ENCODE measurements at places on chromosomes 3 and 15.

DNA sequence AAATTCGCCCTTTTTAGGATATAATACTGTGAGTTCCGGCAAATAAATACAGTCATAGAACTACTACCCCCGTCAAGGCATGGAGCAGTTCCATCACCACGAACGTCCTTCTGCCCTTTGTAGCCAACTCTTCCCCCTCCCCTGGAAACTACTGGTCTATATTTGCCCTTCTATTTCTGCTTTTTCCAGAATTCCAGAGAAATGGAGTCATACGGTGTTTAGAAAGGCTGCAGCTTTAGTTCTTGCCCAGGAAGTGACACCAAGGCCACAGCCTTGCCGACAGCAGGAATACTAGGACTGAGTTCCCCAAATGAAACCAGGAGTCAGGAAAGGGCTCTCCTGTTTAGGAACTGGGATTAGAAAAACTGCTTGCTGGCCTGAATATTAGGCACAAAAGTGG lies 291.2 kb downstream of the FAM43A start:
- no peak for DNase-seq

DNA sequence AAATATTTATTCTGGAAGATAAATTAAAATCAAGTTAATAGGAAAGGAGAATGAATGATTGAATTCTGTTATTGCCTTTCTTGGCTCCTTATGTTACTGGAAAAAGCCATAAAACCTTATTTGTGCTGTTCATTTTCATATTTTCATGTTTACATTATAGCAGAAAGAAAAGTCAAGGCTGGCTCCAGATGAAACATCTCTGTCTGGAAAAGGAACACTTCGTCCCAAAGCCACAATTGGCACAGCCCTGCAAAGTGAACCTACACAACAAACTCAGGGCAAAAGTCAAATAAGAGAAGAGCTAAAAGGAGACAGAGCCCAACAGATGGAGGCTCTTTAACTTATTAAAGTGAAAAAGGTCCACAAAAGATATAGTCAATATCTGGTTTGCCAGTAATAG lies 73.4 kb downstream of the GTPBP8 start:
- DNase-seq = no peak

GRCh38 chr3:6935970-6936369 lies 75.1 kb downstream of the GRM7 start:
- DNase-seq = no peak

- DNase-seq = no peak
Measured at GRCh38 chr3:69309814-69310213, 76.1 kb downstream of the FRMD4B start.

DNA sequence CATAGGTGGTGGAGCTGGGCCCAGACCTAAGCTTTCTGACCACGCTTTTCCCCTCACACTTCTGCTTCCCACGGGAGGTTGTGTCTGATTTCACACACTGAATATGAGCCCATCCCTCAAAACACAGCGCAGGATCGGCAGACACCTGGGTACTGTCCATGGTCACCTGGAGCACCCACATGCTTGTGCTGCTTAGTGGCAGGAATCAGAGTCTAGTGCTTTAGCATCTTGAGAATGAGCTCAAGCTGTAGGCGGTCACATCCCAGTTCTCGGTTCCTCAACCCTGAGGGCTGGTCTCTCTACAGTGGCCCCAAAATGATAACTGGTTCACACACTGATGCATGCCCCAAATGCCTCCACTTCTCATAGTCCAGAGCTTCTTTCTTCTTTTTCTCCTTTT lies 111.0 kb downstream of the SEMA5B start:
- DNase-seq = no peak

GRCh38 chr3:181076558-181076957 lies 87.0 kb upstream of the DNAJC19 start:
- no peak for DNase-seq

GRCh38 chr15:35150361-35150760 lies 65.3 kb upstream of the NANOGP8 start:
- no peak for DNase-seq

- peak; percentile 70 for DNase-seq
Measured at GRCh38 chr15:29139540-29140459, 129.8 kb downstream of the NSMCE3 start.

- no peak for DNase-seq
Measured at GRCh38 chr3:20406611-20407011, 220.6 kb upstream of the SGO1 start.

GRCh38 chr3:184320104-184320445 lies 5.7 kb downstream of the EIF4G1 start:
- peak; percentile 56 for DNase-seq

DNA sequence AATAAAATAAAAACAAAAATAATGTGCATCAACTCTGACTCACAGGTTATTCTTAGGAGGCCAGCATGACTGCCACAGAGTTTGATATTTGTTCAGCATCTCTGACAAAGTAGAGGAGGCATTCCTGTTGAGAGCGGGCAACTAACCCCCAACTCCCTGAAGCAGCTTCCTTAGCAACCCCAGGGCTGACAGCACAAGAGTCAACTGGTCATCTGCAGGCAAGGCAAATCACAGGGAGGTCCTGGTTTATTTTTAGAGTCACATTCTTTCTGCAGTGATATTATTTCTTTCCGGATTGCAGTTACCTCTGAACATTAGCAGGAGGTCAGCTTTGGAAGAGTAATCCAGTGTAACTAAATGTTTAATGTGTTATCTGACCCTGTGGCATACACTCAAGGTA lies 273.0 kb downstream of the PLCL2 start:
- DNase-seq = no peak

DNA sequence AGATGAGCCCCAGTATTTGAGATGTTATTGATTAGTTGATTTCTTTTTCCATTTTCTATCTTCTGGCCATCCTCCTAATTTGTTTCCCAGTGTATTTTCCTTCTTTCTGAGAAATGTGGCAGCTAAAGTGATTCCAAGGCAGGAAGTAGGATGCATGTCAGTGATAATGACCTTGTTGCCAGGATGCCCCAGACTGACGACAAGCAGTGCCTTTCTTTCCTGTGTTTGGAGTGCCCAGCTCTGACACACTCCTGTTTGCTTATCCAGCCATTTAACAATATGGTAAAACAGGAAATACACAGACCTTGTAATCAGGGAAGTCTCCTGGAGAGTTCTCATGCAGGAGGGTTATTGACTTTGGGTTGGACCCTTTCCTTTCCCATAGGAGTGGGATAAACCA lies 20.4 kb downstream of the TMOD2 start:
- no peak for DNase-seq

DNA sequence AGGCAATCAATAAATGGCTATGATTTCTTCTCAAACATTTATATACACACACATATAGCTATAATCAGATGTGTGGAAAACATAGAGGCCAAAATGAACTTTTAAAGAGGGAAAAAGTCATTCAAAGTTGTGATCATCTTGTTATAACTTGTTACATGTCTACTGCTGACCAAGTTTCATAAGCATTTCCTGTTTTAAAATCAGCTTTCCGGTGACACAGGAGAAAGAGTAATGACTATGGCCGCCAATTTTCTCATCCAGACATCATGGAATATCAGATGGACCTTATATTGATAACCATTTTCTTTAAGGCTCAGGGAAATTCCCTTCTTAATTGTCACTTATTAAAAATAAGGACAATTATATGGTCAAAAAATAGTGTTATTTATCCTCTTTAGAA lies 71.7 kb upstream of the AGTR1 start:
- no peak for DNase-seq

- no peak for DNase-seq
Measured at GRCh38 chr3:102536456-102536855, 101.6 kb downstream of the ZPLD1 start.

DNA sequence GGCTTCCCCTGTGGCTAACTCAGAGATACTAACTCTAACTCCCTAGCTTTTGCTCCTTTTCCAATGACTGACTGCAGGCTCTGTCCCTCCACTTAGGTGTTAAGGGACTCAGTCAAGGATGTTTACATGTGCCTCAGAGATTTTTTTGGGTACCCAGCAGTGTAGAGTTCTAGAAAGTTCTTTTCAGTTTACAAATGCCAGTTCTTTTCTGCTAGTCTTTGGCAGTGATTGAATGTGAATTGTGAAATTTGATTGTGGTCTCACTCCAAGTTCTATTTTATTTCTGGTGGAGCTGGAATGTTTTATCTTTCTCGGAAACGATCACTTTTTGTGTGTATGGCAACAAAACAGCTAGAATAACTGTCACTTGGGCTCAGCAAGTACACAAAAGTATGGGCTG lies 60.6 kb downstream of the IL1RAP start:
- DNase-seq = no peak

GRCh38 chr3:65902304-65902793 lies 136.4 kb downstream of the MAGI1 start:
- DNase-seq = no peak

- no peak for DNase-seq
Measured at GRCh38 chr3:182284793-182285192, 508.5 kb upstream of the ATP11B start.

DNA sequence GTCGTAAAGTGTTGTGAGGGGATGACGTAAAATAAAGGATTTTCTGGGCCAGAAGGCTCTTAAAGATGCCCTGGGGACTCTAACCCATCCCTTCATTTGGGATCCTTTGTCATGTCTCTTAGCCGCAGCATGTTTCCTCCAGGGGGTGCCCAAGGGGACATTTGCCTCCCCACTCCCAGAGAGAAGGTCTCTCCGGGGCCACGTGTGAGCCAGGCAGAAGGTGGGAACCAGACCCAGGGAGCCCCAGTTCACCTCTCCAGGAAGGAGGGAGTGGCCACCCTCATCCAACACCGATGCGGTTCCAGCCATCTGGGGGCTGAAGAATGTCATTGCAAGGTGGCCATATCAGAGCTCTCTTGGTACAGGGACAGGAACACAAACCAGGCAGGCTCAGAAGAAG lies 25.2 kb downstream of the ST8SIA2 start:
- DNase-seq = no peak

GRCh38 chr15:67820992-67821783 lies 4.1 kb upstream of the SKOR1 start:
- peak; percentile 62 for DNase-seq

- DNase-seq = no peak
Measured at GRCh38 chr3:4421121-4421520, 45.9 kb downstream of the SUMF1 start.

DNA sequence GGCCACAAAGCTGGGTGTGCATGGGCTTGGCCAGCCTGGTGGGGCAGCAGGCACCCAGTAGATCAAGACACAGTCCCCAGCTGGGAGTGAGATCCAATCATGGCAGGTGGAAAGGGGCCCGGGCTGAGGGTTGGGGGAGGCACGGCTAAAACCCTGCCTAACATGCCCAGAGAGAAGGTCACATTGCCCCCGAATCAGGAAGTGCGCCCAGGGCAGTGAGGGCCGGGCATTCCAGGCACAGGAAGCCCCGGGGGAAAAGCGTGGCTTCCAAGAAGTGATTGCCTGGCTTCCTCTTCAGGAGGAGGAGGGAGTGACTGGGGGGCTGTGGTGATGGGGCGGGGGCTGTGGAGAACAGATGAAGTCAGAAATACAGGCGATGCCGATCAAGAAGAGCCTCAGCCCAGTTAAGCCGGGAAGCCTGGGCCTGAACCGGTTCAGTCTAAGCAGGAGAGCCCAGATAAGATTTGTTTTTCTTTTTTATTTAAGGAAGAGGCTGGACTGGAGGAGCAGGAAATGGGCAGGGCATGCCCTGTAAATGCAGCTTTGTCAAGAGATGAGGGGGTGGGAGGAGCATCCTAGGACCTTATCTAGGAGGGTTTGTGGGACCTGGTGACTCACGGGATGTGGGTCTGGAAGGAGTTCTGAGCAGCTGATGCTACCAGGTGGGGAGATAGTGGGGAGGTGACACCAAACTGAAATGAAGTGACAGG lies 83.9 kb downstream of the CHSY1 start:
- peak; percentile 75 for DNase-seq

GRCh38 chr3:148079370-148079769 lies 618.3 kb upstream of the AGTR1 start:
- DNase-seq = no peak

DNA sequence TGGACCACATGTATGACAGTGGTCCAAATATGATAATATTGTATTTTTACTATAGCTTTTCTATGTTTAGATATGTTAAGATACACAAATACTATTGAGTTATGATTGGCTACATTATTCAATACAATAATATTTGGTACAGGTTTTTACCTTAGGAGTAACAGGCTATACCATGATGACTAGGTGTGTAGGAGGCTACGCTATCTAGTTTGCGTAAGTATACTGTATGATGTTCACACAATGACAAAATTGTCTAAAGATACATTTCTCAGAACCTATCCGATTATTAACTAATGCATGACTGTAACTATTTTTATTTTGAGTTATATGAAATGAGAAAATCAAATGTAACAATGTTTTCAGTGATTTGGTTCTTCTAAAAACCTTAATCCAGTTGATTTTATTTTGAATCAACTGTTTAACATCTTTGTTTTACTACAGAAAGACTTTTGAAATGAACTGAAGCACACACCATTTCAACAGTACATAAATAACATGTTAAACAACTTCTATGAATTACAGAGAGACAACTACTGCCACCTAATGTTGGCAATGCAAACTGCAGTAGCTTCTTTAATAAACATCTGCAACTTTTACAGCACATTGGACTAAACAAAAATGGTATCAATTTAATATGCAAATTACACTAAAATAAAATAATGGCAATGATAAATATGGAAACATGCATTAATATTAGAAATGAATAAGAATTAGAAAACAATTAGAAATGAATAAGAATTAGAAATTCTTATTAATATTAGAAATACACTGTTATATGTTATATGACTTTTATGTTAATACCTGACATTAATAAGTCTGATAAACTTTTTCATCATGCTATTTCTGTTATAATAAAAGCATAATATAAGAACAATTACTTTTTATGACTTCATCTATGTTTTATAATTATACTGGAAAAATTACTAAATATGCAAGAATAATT lies 255.7 kb downstream of the MBNL1 start:
- DNase-seq = peak; percentile 46

GRCh38 chr3:15797642-15798303 lies at the start of gene ANKRD28:
TSS of gene ANKRD28 (minus strand) at chr3:15797979. CDS start at chr3:15796521, 1,458 bp downstream.
- no peak for DNase-seq

GRCh38 chr3:160616311-160616710 lies 50.9 kb upstream of the KPNA4 start:
- DNase-seq = no peak

GRCh38 chr3:74442683-74443082 lies 171.8 kb downstream of the CNTN3 start:
- DNase-seq = no peak

All from activated naive CD8-positive, alpha-beta T cell treated with anti-CD3 and anti-CD28 coated beads, Interleukin-2, amount 50 U/mL, for 24 hours (primary cell).